ENCODE measurements at places on chromosomes 12 and 14. TPM values are rescaled to one million over a fixed set of nuclear protein-coding genes. Genes with fewer than 3 reads are reported as not detected.

Gene GZMB
- 2,724 TPM for total RNA-seq

Gene C12orf56
- not detected for total RNA-seq

Gene KRT3
- not detected for total RNA-seq

Gene DENR
- 79.3 TPM for total RNA-seq

Gene HCAR2
- not detected for total RNA-seq

Gene ACYP1
- 37.4 TPM for total RNA-seq

Gene ETFBKMT
- total RNA-seq, result 1.4 TPM

Gene NDUFB1
- 112 TPM for total RNA-seq

Gene TTC7B
- total RNA-seq, result 5.8 TPM

Gene RBM23
- total RNA-seq, result 88.8 TPM

Gene FOS
- total RNA-seq, result 15.2 TPM

Gene DACT1
- total RNA-seq, result 0.42 TPM

Gene FBXO33
- 20.1 TPM for total RNA-seq

Gene OR4K13
- not detected for total RNA-seq

Gene NELL2
- total RNA-seq, result 67.0 TPM

Gene VRTN
- not detected for total RNA-seq

Gene SERPINA9
- not detected for total RNA-seq

Gene ITGA7
- 2.7 TPM for total RNA-seq

Gene RNASE13
- not detected for total RNA-seq

Gene GPR84
- total RNA-seq, result 0.16 TPM

Gene PLEKHG7
- not detected for total RNA-seq

Gene FOXG1
- not detected for total RNA-seq

Gene DTD2
- total RNA-seq, result 28.7 TPM

Gene NFATC4
- 0.81 TPM for total RNA-seq

Gene ARHGAP9
- total RNA-seq, result 121 TPM

Gene RNASE1
- 4.3 TPM for total RNA-seq

Gene KLRD1
- total RNA-seq, result 65.4 TPM

Gene C3AR1
- total RNA-seq, result 1.2 TPM

Gene KLRK1
- 145 TPM for total RNA-seq

Gene ATP5MC2
- total RNA-seq, result 350 TPM

Gene ACSS3
- total RNA-seq, result not detected

Gene GSC
- not detected for total RNA-seq

Gene TRPV4
- not detected for total RNA-seq

Gene PITPNM2
- total RNA-seq, result 5.1 TPM

Gene TAS2R10
- 0.22 TPM for total RNA-seq

Gene FGF23
- total RNA-seq, result not detected

Gene SSTR1
- total RNA-seq, result not detected

Gene CLEC2B
- 16.5 TPM for total RNA-seq

Gene KRT73
- 0.13 TPM for total RNA-seq

Gene TRHDE
- not detected for total RNA-seq

Gene MIPOL1
- total RNA-seq, result not detected

Gene HOXC10
- total RNA-seq, result not detected
